ENCODE measurements at places on chromosomes 6 and 20.
A peak's percentile ranks its signal among the peaks of the same experiment; 100 is the strongest.

DNA sequence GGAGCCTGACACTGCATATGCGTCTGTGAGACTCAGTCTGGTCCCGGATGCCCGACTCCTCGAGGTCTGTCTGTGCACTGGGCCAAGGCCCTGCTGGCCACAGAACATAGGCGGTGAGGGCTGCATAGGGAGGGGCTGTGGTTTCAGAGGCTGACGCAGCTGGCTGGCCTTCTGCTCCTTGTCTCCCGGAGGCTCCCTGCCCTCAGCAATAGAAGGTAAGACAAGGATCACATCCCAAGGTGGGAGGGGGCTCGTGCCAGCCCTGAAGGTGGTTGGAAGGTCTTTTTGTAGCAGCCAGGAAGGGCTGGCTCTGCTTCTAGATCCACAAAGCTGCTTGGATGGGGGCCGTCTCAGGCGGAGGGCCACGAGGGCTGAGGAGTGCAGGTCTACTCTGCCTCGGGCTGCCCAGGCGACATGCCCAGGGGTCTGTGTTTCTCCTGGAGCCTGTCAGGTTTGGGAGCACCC, 239.8 kb upstream of the SULF2 start:
- DNase-seq = no peak

DNA sequence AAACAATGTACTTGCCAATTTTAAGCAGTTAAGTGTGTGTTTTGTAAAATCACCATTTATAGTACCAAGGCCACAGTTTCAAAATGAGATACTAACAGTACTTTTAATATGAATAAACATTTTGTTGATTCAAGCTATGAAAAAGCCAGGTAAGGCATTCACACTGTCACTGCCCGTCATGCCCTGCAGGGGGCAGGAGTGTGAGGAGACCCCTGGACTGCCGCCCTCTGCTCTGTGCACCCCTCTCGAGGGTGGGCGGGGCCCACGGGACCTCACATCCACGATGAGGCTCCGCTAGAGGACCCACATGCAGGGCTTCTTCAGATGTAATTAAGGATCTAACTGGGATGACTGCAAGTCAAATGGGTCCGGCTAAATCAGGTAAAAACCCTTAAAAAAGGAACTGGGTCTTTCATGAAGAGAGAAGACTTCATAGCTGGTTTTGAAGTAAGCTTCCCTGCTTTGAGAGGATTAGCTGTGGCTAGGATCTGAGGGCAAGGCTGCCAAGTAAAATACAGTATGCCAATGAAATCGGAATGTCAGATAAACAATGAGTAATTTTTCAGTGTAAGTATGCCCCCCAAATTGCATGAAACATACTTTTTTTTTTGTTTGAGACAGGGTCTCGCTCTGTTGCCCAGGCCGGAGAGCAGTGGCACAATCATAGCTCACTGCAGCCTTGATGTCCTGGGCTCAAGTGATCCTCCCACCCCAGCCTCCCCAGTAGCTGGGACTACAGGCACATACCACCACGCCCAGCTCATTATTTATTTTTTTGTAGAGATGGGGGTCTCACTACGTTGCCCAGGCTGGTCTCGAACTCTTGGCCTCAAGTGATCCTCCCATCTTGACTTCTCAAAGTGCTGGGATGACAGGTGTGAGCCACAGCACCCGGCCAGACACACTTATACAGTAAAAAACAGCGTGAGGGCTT, 18.7 kb downstream of the DIDO1 start:
- peak; percentile 65 for DNase-seq

DNA sequence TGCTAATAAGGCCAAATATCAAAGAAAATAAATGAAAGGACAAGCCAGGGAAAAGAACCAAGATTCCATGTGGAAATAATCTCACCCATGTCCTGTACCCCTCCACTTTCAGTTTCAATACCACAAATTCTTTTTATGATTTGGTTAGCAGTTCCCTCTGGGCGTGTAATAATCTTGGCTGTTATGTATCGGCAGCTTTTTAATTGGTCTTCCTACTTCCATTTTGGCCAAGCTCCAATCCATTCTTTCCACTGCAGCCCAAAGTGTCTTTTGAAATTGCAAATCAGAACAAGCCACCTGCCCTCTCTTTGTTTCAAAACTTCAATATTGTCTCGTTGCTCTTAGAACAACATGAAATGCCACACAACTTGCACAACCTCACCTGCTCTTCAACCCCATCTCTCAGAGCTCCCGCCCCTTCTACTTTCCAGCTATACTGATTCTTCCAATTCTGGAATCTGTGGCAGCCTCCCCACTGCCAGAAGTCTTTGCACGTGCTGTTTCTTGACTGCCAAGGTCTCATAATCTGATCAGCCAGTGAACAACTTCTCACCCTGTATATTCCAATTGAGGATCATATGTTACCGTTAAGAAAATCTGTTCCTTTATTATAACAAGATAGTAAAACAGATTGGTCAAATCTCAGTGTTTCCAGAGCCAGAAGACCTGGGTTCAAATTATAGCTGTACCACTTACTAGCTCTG, 354.5 kb downstream of the CBLN4 start:
- DNase-seq = no peak

GRCh38 chr6:44463728-44464450, 76.4 kb downstream of the CDC5L start:
- DNase-seq = no peak

GRCh38 chr6:26158076-26158580, 70.9 kb downstream of the HFE start:
- DNase-seq = no peak

GRCh38 chr6:35089216-35089934, 51.8 kb downstream of the TCP11 start:
- peak; percentile 0 for DNase-seq

GRCh38 chr6:169837529-169838250, 86.3 kb downstream of the ERMARD start:
- no peak for DNase-seq

GRCh38 chr6:109693111-109693510, 2.0 kb downstream of the FIG4 start:
- DNase-seq = no peak

- no peak for DNase-seq
Observed at GRCh38 chr6:141464490-141464889, 668.2 kb upstream of the GJE1 start.
